ENCODE measurements at places on chromosomes 1 and 21. TPM values are rescaled to one million over a fixed set of nuclear protein-coding genes. Genes with fewer than 3 reads are reported as not detected.

STUM gene
- under 0.01 TPM for total RNA-seq

CHI3L2 gene
- not detected for total RNA-seq

NIBAN1 gene
- total RNA-seq = 58.9 TPM

TMPRSS15 gene
- total RNA-seq = not detected

OR10R2 gene
- total RNA-seq = not detected

AMY1A gene
- total RNA-seq = not detected

SPRR1B gene
- not detected for total RNA-seq

RSPH1 gene
- not detected for total RNA-seq

OR2G6 gene
- total RNA-seq = not detected

ADORA1 gene
- total RNA-seq = 8.7 TPM

S100A1 gene
- total RNA-seq = not detected

CLCA2 gene
- 0.43 TPM for total RNA-seq

PLPP3 gene
- 14.7 TPM for total RNA-seq

SFN gene
- total RNA-seq = 0.32 TPM

RAB3B gene
- 77.3 TPM for total RNA-seq

DNASE2B gene
- not detected for total RNA-seq

PTCH2 gene
- total RNA-seq = 0.32 TPM

SPOCD1 gene
- total RNA-seq = 62.2 TPM

AKR7A2 gene
- 57.3 TPM for total RNA-seq

GPR61 gene
- not detected for total RNA-seq

FRRS1 gene
- 17.7 TPM for total RNA-seq

YY1AP1 gene
- 54.1 TPM for total RNA-seq

IFNLR1 gene
- total RNA-seq = under 0.01 TPM

KIF17 gene
- 2.2 TPM for total RNA-seq

FAM163A gene
- under 0.01 TPM for total RNA-seq

FOXO6 gene
- not detected for total RNA-seq

LEFTY1 gene
- total RNA-seq = not detected

PGBD5 gene
- not detected for total RNA-seq

KCNA10 gene
- not detected for total RNA-seq

BRINP2 gene
- total RNA-seq = not detected

CD1B gene
- not detected for total RNA-seq

PRKAA2 gene
- total RNA-seq = 1.3 TPM

OR10Z1 gene
- not detected for total RNA-seq

VCAM1 gene
- total RNA-seq = 54.8 TPM

SERPINC1 gene
- not detected for total RNA-seq

ZZZ3 gene
- total RNA-seq = 63.8 TPM

SLC5A3 gene
- 31.6 TPM for total RNA-seq

GBP2 gene
- 59.9 TPM for total RNA-seq

TEKT2 gene
- total RNA-seq = not detected

Data from fibroblast of villous mesenchyme (primary cell).